ENCODE measurements at places on chromosomes 16 and 17.

DNA sequence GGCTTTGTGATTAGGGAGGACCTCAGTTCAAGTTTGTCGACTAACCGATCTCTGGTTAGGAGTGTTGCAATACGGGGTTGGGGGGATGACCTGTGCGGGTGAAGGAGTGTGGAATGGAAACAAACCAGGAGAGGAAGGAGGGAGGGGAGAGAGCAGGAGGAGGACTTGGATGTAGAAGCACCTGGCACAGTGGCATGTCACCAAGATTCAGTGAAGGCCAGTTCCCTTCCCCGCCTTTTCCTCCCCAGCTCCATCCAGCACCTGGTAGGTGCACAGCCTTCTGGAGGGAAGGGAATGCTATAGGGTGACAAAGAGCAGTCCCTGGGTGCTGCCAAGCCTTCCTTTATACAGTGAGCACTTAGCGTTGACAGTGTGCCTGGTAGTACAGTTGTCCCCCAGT is 107.4 kb upstream of the CRHR1 start:
- DNase-seq, result no peak

DNA sequence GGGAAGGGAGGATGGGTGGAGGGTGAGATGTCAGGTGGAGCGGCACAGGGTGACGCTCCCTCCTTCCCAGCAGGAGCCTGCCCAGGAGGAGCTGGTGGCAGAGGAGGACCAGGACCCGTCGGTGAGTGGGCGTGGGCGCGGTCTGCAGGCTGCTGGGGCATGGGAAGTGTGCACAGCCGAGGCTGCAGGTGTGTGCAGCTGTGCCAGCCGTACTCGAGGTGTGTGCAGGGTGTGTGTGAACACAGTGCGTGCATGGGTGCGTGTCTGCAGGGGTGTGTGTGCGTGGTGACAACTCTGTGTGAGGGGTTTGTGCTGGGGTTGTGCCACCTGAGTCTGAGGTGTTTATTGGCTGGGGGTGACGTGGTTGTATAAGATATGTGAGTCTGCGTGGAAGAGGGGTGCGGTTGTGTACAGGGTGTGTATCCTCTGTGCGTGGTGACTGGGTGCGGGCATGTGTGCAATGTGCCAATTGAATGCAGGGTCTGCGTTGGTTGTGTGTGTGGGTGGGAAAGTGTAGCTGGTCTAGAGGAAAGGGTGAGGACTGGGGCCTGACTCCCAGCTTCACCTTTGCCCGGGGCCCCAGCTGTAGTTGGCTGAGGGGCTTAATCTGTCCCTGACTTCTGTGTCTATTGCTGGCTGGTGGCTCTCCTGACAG is 670 bp downstream of the TNFSF12 start:
- no peak for DNase-seq

- DNase-seq, result no peak
Observed at GRCh38 chr17:65079489-65079900, 23.0 kb upstream of the GNA13 start.

DNA sequence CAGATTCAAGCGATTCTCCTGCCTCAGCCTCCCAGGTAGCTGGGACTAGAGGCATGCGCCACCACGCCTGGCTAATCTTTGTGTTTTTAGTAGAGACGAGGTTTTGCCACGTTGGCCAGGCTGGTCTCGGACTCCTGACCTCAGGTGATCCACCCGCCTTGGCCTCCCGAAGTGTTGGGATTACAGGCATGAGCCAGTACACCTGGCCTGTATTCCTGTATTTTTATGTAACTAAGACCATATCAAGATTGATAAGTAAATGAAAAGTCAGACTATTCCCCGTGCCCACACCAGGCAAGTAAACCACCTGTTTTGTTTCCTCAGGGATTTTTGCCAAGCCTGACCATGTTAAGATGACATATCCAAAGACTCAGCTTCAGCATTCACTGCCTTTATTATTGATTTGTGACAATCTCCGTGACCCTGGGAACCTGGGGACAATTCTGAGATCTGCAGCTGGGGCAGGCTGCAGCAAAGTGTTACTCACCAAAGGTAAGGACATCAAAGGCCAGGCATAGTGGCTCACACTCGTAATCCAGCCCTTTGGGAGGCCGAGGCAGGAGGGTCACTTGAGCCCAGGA is 5.6 kb downstream of the MRM3 start:
- no peak for DNase-seq

DNA sequence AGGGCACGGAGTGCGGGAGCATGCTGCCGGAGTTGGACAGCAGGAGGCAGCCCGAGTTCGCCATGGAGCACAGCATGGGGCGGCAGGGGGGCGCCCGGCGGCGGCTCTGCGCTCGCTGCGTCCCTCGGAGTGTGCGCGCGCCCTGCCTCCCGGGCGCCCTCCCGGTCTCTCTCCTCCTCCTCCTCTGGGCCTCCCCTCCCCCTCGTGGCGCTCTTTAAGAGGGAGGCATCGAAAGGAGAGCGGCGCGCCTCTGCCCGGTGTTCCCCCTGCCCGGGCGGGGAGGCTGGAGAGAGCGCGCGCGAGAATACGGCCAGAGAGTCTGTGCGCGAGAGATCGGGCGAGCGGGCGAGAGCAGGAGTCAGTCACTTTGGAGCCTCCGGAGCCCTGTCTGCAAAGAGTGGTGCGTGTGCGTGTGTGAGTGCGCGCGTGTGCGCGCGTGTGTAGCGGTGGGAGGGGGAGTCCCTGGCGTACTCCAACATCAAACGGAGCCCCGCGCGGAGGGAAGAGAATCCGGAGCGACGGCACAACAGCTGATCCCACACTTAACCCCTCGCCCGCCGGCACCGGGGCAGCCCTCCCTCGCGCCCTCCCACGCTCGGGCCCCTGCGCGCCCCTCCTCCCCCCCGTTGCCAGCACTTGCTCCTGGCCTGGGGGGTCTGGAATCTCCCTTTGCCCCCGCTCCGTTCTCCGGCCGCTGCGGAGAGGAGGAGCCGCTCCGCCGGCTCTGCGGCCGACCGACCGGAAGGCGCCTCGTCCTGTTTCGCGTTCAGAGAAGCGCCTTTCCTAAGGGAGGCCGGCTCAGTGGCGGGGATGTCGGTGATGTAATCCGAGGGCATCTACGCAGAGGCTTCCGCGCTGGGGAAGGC is 108.9 kb downstream of the ENGASE start:
- DNase-seq, result no peak

- DNase-seq, result no peak
Observed at GRCh38 chr17:74458835-74459234, 7.6 kb upstream of the CD300A start.

DNA sequence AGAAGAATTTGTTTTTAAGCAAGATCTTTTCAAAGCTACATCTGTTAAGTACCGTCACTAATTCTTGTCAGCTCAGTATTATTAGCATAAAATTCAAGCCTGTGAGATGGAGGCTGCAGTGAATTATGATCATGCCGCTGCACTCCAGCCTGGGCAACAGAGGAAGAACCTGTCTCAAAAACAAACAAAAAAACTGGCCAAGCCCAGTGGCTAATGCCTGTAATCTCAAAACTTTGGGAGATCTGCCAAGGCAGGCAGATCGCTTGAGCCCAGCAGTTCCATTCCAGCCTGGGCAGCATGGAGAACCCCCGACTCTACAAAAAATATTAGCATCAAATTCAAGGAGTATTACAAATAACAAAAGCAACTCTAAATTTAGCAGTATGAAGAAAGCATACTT is 88.0 kb downstream of the STXBP4 start:
- DNase-seq, result no peak

- DNase-seq, result no peak
Observed at GRCh38 chr17:51289696-51290111, 29.4 kb downstream of the UTP18 start.

- no peak for DNase-seq
Observed at GRCh38 chr17:80274871-80275449, 14.3 kb downstream of the RNF213 start.

DNA sequence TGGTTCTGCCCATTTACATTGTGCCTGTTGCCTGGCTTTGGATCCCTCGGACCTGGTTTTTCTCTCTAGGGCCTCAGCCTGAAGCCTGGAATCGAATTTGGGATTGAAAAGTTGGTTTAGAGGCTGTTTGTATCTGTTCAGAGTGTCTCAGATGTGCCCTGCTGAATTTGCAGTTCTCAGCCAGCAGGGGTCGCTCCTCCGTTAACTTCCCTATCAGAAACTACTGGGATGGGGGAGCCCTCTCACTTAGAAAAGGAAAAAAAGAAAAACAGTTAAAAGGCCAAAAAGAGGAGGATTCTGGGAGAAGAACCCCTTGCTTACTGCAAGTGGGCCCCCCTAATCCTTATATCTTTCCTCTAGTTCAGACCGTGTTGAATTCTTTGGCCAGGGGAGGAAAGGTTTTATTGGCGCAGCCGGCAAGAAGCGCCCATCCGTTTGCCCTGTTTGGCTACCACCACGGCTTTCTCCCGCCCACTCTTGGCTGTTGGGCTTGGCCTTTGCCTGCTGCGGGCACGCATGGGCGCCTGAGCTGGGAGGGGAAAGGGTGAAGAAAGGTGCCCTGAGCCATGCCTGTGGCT is 8.7 kb downstream of the FZD2 start:
- DNase-seq, result no peak

DNA sequence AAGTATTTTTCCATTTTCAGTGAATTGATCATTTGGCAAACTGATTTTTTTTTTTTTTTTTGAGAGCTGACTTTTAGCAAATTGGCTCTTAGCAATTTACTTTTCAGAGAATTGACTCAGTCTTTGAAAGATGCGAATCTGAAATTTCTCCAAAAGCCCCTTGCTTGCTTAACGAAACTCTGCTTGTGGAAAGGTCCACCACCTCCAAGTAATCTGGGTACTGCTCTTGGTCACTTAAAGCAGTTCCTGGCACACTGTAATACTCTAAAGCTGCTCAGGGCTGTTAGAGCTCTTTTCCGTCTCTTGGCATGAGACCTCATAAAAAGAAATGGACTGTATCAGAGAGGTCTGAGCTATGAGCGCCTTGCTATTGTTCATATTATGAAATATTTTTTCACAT is 2.9 kb downstream of the GSDMB start:
- no peak for DNase-seq

- no peak for DNase-seq
Observed at GRCh38 chr17:41533613-41534012, 5.5 kb upstream of the KRT19 start.

GRCh38 chr16:1071561-1072225 is 854 bp upstream of the SSTR5 start:
- no peak for DNase-seq

DNA sequence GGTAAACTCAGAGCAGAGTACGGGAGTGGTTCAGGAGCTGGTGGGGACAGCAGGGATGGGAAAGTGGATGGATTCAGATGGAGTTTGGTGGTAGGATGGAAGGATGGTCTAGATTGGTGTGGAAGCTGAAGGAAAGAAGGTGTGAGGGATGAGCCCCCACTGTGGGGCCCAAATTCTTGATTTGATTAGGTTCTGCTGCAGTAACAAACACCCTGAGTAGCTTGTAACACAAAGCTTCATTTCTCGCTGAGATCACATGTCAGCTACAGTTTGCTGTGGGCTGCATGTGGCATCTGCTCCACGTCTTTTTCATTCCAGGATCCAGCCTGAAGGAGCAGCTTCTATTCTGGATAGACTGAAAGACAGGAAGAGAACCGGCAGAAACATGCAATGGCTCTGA is 143.8 kb downstream of the IRX3 start:
- no peak for DNase-seq

GRCh38 chr16:74623214-74623838 is 16.4 kb upstream of the GLG1 start:
- DNase-seq, result peak; percentile 39

DNA sequence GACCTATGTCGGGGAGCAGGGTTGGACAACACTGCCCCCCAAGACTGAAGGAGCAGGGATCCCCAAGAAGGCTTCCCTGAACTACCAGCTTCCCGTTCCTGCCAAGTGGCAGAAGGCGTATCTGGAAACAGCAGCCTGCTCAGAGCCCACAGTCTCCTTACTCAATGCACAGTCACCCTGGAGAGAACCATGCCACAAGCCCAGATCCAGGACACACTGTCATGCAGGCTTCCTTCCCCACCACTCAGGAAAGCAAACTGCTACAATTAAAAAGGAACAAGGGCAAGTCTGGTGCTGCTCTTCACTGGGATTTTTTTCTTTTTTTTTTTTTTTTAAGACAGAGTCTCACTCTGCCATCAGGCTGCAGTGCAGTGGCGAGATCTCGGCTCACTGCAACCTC is 8.2 kb downstream of the WDR45B start:
- DNase-seq, result no peak

GRCh38 chr17:47649972-47650524 is 329 bp downstream of the KPNB1 start:
- DNase-seq, result no peak

GRCh38 chr17:78723001-78723796 is 58.9 kb downstream of the CYTH1 start:
- no peak for DNase-seq

- DNase-seq, result no peak
Observed at GRCh38 chr16:69479775-69480174, 55.4 kb downstream of the CYB5B start.

GRCh38 chr16:58418026-58418425 is 25.8 kb downstream of the GINS3 start:
- DNase-seq, result no peak

DNA sequence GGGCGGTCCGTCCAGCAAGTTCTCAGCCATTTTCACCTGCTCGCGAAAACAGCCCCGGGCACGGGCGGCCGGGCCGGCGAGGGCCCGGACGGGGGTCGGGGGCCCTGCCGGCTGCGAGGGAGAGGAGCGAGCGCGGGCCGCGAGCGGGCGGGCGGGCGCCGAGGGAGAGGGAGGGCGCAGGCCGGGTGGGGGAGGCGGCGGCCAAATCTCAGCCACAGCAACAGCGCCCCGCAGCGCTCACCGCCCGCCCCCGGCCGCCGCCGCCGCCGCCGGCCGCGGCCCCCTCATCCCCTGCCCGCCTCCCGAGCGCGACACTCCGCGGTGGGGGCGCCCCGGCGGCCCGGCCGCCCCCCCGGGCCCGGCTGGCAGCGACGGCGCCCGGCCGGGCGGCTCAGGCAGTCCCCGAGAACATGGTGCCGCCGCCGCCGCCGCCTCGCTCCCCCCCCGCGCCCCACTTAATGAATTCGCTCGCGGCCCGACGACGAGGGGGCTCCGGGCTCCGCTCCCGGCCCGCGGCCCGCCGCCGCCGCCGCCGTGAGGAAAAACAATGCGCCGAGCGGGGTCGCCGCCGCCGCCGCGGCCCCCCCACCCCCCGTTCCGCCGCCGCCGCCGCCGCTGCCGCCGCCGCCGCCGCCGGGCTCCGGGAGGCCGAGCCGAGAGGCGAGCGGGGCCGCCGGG is 487 bp downstream of the CREBBP start:
- no peak for DNase-seq

- DNase-seq, result no peak
Observed at GRCh38 chr17:45441526-45442310, 9.0 kb upstream of the ARHGAP27 start.

- DNase-seq, result no peak
Observed at GRCh38 chr16:29307598-29308507, 98.7 kb downstream of the NPIPB11 start.

- DNase-seq, result no peak
Observed at GRCh38 chr16:68387301-68387700, 61.0 kb downstream of the SMPD3 start.
